ENCODE measurements at places on chromosomes 12 and 14. TPM values are rescaled to one million over a fixed set of nuclear protein-coding genes. Genes with fewer than 3 reads are reported as not detected.

TCL1B gene
- total RNA-seq: not detected

- no peaks in the 10 kb centered on the region for H3K36me3 ChIP-seq
- peaks cover 30% of the 10 kb centered on the region for H3K4me1 ChIP-seq
- H3K4me3 ChIP-seq: no peak overlapping the region
- no peak for DNase-seq
Observed at GRCh38 chr12:122059203-122059960, 19.2 kb upstream of the MLXIP start.

IL22 gene
- not detected for total RNA-seq

DNA sequence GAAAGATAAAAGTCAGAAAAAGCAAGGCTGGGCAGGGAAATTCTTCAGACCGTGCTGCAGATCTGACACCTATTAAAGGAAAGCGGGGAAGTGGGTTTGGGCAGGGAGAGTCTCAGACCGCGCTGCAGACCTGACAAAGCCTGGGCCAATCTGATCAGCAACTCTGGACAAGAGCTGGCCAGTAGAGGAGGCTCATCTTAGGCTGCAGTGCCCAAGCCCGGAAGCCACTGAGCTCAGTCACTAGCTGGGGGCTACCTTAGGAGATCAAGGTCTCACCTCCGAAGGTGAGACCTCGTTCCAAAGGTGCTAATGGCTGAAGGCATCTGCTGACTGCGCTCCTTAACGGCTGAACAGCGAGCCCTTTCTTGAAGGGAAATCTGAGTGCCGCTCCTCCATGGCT is 60.2 kb downstream of the SINHCAF start:
- no peak overlapping the region for H3K4me3 ChIP-seq
- no peaks in the 10 kb centered on the region for H3K36me3 ChIP-seq
- no peak for DNase-seq
- H3K27ac ChIP-seq: no peak overlapping the region
- no peaks in the 10 kb centered on the region for H3K27me3 ChIP-seq

GRCh38 chr14:33191855-33192254 is 253.2 kb downstream of the NPAS3 start:
- DNase-seq: no peak
- H3K27ac ChIP-seq: no peak overlapping the region
- no peaks in the 10 kb centered on the region for H3K36me3 ChIP-seq
- H3K4me3 ChIP-seq: no peak overlapping the region
- peaks cover 7% of the 10 kb centered on the region for H3K4me1 ChIP-seq

GRCh38 chr12:9367828-9368227 is 159.6 kb upstream of the PZP start:
- H3K36me3 ChIP-seq: no peaks in the 10 kb centered on the region
- no peak for DNase-seq
- H3K4me3 ChIP-seq: no peak overlapping the region
- no peaks in the 10 kb centered on the region for H3K4me1 ChIP-seq
- H3K27ac ChIP-seq: no peak overlapping the region
